Caco-2 (cell line): ENCODE measurements at places on chromosomes 6 and 20. TPM values are rescaled to one million over a fixed set of nuclear protein-coding genes. Genes with fewer than 3 reads are reported as not detected.

GRCh38 chr6:41346441-41346840 is 11.0 kb downstream of the NCR2 start:
- no peaks in the 10 kb centered on the region; the same call in 1 of the 2 replicates for H3K27me3 ChIP-seq
- H3K27ac ChIP-seq: no peak overlapping the region
- no peak overlapping the region for H3K4me3 ChIP-seq
- no peak for DNase-seq
- H3K36me3 ChIP-seq: no peaks in the 10 kb centered on the region
- 0 out of 2 replicates have a peak, but pooled peaks cover 7% of the 10 kb centered on the region for H3K4me1 ChIP-seq

- H3K27me3 ChIP-seq: no peaks in the 10 kb centered on the region
- no peaks in the 10 kb centered on the region for H3K4me1 ChIP-seq
- DNase-seq: no peak
- no peaks in the 10 kb centered on the region for H3K36me3 ChIP-seq
- no peak overlapping the region for H3K27ac ChIP-seq
- no peak overlapping the region for H3K4me3 ChIP-seq
Observed at GRCh38 chr6:152305672-152306071, 331.5 kb downstream of the SYNE1 start.

DNA sequence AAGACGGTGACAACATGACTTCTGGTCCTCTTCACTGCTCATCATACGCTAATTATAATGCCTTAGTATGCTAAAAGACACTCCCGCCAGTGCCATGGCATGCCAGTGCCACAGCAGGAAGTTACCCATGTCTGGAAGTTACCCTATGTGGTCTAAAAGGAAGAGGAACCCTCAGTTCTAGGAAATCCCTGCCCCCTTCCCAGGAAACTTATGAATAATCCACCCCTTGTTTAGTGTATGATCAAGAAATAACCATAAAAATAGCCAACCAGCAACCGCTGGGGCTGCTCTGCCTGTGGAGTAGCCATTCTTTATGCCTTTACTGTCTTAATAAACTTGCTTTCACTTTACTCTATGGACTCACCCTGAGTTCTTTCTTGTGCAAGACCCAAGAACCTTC is 15.8 kb upstream of the SERPINB9 start:
- peaks cover 7% of the 10 kb centered on the region for H3K4me1 ChIP-seq
- H3K4me3 ChIP-seq: no peak overlapping the region
- H3K36me3 ChIP-seq: no peaks in the 10 kb centered on the region

DNA sequence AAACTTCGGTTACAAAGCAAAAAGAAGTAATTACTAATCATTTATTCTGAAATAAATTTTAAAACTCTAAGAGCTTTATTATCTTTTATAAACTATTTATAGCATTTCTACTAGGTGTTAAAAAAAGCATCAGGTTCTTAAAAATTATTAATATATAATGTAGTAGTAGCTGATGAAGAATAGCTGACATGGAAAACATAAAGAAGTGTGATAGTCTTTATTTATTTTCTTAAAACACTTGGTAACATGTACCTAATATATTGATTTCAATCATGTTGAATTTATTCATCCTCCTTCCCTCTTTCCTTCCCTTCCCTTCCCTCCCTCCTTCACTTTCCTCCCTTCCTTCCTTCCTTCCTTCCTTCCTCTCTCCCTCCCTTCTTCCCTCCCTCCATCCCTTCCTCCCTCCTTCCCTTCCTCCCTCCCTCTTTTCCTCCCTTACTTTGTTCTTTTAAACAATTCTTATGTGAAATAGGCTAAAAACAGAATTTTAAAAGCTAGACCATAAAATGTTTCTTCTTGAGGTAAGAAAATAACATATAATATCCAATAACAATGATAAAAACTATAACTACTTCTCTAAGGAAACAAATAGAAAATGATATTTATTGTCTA is 913.9 kb upstream of the MAP3K7 start:
- no peak overlapping the region for H3K27ac ChIP-seq
- no peaks in the 10 kb centered on the region for H3K27me3 ChIP-seq
- no peak overlapping the region for H3K4me3 ChIP-seq

DNA sequence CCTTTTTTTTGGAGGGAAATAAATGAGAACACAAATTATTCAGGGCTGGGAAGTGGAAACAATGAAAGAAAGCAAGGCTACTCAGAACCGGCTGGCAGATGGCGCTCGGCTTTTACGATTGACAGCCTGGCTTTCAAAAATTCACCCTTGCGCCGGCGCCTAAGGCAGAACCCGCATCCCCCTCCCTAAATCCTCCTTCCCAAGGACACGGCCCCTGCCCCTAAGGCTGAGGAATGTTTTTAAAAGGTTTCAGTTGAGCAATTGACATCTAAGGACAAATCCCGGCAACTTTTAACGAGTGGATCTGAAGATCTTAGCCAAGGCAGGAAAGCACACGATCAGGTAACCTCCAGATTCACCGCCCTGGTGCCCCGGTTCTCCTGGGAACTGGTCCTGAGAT is 16.3 kb downstream of the GNAS start:
- no peak overlapping the region for H3K27ac ChIP-seq
- peak; percentile 68 for DNase-seq
- H3K4me1 ChIP-seq: no peaks in the 10 kb centered on the region
- no peaks in the 10 kb centered on the region for H3K27me3 ChIP-seq
- no peaks in the 10 kb centered on the region for H3K36me3 ChIP-seq
- no peak overlapping the region for H3K4me3 ChIP-seq

DNA sequence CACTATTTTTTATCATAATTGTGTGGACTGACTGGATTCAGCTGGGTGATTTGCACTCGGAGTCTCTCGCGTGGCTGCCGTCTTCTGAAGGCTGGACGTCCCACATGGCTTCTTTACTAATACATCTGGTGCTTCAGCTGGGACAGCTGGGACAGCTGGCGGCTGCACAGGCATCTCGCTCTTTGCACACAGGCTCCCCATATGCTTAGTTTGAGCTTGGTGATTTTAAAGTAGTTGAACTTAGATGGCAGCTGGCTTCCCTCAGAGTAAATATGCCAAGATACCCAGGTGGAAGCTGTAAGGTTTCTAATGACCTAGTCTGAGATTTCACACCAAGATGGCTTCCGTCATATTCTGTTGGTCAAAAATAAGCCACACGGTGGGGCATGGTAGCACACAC is 38.7 kb upstream of the PPP1R3G start:
- no peaks in the 10 kb centered on the region for H3K36me3 ChIP-seq
- no peaks in the 10 kb centered on the region for H3K27me3 ChIP-seq
- no peaks in the 10 kb centered on the region for H3K4me1 ChIP-seq
- DNase-seq: no peak
- H3K4me3 ChIP-seq: no peak overlapping the region

DNA sequence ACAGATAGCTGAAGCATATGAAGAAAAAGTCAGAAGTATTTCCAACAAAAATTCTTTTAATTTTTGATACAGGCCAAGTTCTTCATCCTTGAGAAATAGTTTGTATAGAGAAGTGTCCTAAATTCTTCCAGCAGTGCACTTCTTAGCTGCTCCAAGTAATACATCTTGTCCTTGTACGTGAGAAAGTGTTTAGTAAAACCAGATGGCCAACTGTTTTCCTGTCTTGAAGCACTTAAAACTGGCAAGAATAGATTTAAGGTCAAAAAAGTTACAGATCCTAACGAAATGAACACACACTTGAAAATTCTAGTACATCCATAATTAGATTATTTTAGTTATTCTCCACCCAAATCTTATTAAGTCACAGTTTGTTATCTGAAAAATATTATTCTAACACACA is 52.2 kb upstream of the HSF2 start:
- H3K27ac ChIP-seq: no peak overlapping the region
- H3K36me3 ChIP-seq: no peaks in the 10 kb centered on the region
- H3K4me1 ChIP-seq: no peaks in the 10 kb centered on the region
- no peaks in the 10 kb centered on the region for H3K27me3 ChIP-seq

GRCh38 chr20:33531885-33532284 is 42.0 kb downstream of the CBFA2T2 start:
- H3K36me3 ChIP-seq: no peaks in the 10 kb centered on the region
- no peaks in the 10 kb centered on the region for H3K4me1 ChIP-seq
- DNase-seq: no peak
- no peak overlapping the region for H3K27ac ChIP-seq
- no peaks in the 10 kb centered on the region for H3K27me3 ChIP-seq

DNA sequence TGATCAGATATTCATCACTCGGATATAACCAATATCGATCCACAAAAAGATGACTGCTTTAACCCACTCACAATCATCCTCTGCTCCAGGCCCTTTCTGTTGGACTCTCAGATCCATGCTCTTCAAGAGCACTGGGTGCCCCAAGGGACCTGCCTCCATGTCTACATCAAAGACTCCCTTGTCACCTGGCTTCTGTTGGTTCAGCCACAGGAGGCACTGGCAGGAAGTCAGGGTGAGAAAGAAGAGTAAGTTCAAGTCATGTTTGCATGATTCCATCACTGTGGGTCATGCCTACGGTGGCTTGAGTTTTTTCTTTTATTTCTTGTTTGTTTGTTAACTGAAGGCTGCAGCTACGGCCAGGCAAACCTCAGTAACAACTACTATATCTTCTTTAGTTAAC is 243.3 kb downstream of the ADGRG6 start:
- no peak overlapping the region for H3K4me3 ChIP-seq

DNA sequence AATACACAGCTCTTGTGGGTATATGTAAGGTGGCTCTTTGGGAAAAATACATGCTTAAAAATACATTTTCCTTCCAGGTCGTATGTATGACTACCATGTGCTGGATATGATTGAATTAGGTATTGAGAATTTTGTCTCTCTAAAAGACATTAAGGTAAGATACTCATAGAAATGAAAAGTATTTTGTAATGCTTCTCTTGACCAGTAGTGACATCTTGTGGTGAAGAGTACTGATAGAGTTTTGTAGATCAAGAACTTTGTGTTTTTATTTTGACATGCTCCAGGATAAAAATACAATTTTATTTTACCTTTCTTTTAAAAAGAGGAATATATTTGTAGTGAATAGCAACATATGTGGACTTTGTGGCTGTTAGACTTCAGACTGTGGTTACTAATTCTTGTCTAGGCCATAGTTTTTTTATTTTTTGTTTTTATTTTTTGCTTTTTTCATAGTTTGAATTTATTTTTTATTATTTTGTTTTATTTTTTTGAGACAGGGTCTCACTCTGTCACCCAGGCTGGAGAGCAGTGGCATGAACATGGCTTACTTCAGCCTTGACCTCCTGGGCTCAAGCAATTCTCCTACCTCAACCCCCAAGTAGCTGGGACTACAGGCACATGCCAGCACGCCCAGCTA is 17.9 kb downstream of the RPF2 start:
- no peaks in the 10 kb centered on the region for H3K4me1 ChIP-seq
- H3K4me3 ChIP-seq: no peak overlapping the region
- peaks cover 2% of the 10 kb centered on the region for H3K36me3 ChIP-seq
- no peak overlapping the region for H3K27ac ChIP-seq
- DNase-seq: no peak
- H3K27me3 ChIP-seq: no peaks in the 10 kb centered on the region

- peaks cover 20% of the 10 kb centered on the region for H3K4me1 ChIP-seq
- H3K27ac ChIP-seq: no peak overlapping the region
- H3K36me3 ChIP-seq: no peaks in the 10 kb centered on the region
Observed at GRCh38 chr6:26470643-26471042, 12.9 kb downstream of the BTN2A1 start.

DNA sequence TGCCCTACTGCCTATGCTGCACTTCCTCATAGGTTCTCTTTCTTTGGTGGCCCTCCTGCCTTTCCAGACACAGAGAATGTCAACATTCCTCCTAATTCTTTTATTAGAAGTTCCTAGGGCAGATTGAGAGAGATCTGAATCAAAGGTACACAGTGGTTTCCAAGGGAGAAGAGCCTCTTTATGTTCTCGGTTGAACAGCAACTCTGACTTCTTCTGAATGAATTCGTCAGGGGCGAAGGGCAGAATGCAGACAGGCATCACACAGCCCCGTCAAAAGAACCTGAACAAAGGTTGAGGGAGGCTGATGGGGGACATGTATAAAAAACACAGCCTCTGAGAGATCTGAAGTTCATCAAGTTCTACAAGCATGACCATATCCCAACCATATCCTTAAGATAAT is 68.1 kb upstream of the DTNBP1 start:
- H3K4me3 ChIP-seq: no peak overlapping the region
- no peaks in the 10 kb centered on the region for H3K27me3 ChIP-seq
- no peaks in the 10 kb centered on the region for H3K36me3 ChIP-seq
- no peaks in the 10 kb centered on the region for H3K4me1 ChIP-seq
- no peak overlapping the region for H3K27ac ChIP-seq
- DNase-seq: no peak

DNA sequence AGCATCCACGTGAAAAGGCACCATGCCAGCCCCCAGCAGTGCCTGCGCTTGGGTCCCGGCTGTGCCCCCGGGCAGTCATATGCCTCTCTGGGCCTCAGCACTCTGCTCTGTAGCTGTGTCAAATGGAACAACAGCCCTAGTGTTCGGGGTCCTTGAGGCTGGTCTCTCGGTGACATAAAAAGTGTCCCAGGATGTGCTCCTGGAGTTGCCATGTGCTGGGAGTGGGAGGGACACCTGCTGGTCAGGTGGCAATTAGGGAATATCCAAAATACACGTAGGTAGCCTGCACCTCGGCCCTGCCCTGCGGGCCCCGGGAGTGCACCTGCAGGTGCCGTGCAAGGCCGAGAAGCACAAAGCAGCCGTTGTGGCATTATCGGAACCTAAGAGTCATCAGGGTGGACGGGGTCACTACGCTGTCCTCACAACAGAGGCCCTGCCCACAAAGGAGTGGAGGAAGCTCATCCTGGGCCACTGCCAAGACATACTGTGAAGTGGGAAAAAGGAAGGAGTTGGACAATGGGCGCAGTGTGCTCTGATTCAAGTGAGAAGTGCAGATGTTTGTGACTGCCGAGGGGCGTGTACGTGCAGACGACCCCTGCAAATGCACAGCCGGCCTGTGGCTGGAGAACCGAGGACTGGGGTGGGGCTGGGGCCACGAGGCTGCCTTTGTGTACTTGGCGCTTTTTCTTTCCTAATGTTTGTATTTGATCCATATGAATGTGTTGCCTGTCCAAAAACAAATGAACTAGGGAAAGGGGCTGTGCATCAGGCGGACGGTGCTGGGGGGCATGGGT is 24.6 kb downstream of the SLCO4A1 start:
- no peaks in the 10 kb centered on the region for H3K36me3 ChIP-seq
- no peak overlapping the region for H3K27ac ChIP-seq
- H3K27me3 ChIP-seq: no peaks in the 10 kb centered on the region

- no peak for DNase-seq
- no peaks in the 10 kb centered on the region; the same call in 1 of the 2 replicates for H3K27me3 ChIP-seq
- peak overlapping the region; percentile 51 for H3K4me3 ChIP-seq
- H3K4me1 ChIP-seq: no peaks in the 10 kb centered on the region; the same call in 1 of the 2 replicates
- H3K27ac ChIP-seq: no peak overlapping the region
Observed at GRCh38 chr6:68633972-68634725, 933 bp upstream of the ADGRB3 start.

DNA sequence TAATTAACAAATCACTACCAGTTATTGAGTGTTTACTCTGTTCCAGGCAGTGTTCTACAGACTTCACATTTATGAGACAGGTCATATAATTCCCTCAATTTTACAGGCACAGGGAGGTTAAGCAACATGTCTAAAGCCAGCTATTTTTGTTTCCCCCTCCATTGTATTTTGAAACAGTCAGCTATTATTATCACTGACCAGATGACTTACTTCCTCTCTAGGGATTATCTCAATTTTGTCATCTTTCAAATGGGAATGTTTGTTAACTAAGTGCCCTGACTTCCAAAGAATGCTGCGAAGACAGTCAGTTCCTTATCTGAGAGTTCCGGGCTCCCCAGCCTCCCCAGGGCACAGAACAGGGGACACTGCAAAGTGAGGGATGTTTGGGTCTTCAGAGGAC is 5.6 kb upstream of the CNPY3 start:
- H3K27ac ChIP-seq: no peak overlapping the region
- H3K36me3 ChIP-seq: no peaks in the 10 kb centered on the region
- H3K27me3 ChIP-seq: no peaks in the 10 kb centered on the region
- no peak for DNase-seq

POPDC3 gene
- total RNA-seq: 0.70 and 0.84 TPM in 2 replicates

OTOR gene
- total RNA-seq: not detected in 2 replicates

BMP7 gene
- total RNA-seq: 266 and 317 TPM in 2 replicates

TEAD3 gene
- total RNA-seq: 51.8 and 57.2 TPM in 2 replicates

SIRPB2 gene
- not detected in 2 replicates for total RNA-seq

OPN5 gene
- total RNA-seq: not detected in 2 replicates

RAD21L1 gene
- total RNA-seq: not detected in 2 replicates
